ENCODE measurements at places on chromosomes 3 and 15. TPM values are rescaled to one million over a fixed set of nuclear protein-coding genes. Genes with fewer than 3 reads are reported as not detected.

GPR176 gene
- 3.0 TPM for polyA plus RNA-seq

SLC9C1 gene
- polyA plus RNA-seq = not detected

OXSM gene
- polyA plus RNA-seq = 6.5 TPM

DNA sequence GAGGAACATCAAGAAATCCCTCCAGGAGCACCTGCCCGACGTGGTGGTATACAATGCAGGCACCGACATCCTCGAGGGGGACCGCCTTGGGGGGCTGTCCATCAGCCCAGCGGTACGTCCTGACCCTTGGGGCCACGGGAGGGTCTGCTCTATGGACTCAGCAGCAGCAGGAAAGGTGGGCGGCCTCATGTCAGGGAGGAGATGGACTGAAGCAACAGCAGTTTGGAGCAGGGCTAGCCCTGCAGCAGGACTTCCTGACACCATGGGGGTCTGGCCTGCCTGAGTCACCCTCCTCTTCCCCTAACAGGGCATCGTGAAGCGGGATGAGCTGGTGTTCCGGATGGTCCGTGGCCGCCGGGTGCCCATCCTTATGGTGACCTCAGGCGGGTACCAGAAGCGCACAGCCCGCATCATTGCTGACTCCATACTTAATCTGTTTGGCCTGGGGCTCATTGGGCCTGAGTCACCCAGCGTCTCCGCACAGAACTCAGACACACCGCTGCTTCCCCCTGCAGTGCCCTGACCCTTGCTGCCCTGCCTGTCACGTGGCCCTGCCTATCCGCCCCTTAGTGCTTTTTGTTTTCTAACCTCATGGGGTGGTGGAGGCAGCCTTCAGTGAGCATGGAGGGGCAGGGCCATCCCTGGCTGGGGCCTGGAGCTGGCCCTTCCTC lies 24.2 kb downstream of the HDAC11 start:
- no peak overlapping the region for H3K4me3 ChIP-seq
- H3K27ac ChIP-seq = no peak overlapping the region
- no peak for DNase-seq
- H3K4me1 ChIP-seq = peaks cover 7% of the 10 kb centered on the region
- H3K36me3 ChIP-seq = no peaks in the 10 kb centered on the region

DNA sequence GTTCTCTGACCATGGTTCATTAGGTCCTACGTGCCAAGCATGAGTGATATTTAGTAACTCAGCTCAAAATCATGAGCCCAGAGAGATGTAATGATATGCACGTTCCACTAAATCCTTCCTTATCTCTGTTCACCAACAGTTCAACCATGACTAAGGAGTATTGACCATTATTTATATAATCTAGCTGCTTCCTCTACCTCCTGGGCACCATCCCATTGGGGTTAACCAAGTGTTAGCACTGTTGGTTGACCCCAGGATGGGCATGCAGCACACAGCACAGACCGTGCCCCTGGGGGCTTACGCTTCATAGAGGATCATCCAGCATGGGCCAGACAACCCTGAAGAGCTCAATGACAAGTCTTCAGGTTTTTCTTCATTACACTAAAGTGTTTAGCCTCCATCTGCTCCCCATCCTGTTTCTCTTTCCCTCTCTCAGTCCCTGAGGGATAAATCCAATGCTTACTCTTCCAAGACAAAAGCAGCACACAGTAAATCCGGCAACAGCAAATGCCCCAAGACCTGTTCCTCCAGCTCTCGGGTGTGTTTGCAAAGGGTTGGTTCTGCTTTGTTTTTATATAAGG lies 10.4 kb downstream of the FAM174B start:
- no peaks in the 10 kb centered on the region for H3K4me1 ChIP-seq
- H3K27me3 ChIP-seq = no peaks in the 10 kb centered on the region
- H3K4me3 ChIP-seq = no peak overlapping the region

GRCh38 chr3:16865335-16865734 lies 19.4 kb upstream of the PLCL2 start:
- no peak for DNase-seq
- no peaks in the 10 kb centered on the region for H3K36me3 ChIP-seq
- H3K4me1 ChIP-seq = peaks cover 4% of the 10 kb centered on the region
- no peaks in the 10 kb centered on the region for H3K27me3 ChIP-seq

GRCh38 chr15:42202653-42203052 lies 5.5 kb downstream of the VPS39 start:
- peaks cover 1% of the 10 kb centered on the region for H3K4me1 ChIP-seq
- H3K4me3 ChIP-seq = no peak overlapping the region
- no peak overlapping the region for H3K27ac ChIP-seq
- DNase-seq = no peak

Measured in ovary (tissue), 10 donors.